ENCODE measurements at places on chromosomes 6 and 20. TPM values are rescaled to one million over a fixed set of nuclear protein-coding genes. Genes with fewer than 3 reads are reported as not detected.
A peak's percentile ranks its signal among the peaks of the same experiment; 100 is the strongest.

The CYP39A1 gene
- 0.26 TPM for total RNA-seq

- no peak for DNase-seq
These were observed 26.8 kb downstream of the JAG1 start for GRCh38 chr20:10646886-10647420.

DNA sequence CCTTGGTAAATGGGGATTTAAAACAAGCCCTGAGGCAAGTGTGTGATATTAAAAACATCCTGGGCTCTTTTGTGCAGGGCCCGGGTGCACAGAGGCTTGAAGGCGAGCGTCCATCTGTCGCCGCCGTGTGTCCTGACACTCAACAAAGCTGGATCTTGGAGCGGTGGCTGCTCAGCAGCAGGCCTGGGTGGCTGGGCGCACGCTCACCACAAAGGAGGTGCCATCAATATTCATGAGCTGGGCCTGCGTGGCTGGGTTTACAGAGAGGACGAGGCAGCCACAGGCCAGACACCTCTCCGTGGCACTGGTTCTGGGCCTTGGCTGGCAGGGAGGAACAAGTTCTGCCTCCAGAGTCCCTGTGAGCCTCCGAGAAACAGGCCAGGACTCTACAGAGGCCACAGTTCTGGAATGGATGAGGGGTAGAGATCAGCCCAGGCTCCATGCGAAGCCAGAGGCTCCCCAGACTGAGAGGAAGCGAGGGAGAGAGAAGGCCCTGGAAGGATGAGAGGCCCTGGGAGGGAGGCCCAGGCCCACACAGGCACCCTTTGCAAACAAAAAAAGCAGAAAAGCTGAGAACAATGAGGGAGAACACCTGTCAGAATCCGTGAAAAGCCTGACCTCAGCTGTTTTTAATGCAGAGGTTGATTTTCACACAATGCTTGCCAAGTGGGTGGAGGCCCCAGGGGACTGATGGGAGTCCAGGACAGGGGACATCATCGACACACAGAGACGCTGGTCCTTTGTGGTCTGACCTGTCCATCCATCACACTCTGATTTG lies 21.9 kb downstream of the BHLHE23 start:
- no peak for DNase-seq

DNA sequence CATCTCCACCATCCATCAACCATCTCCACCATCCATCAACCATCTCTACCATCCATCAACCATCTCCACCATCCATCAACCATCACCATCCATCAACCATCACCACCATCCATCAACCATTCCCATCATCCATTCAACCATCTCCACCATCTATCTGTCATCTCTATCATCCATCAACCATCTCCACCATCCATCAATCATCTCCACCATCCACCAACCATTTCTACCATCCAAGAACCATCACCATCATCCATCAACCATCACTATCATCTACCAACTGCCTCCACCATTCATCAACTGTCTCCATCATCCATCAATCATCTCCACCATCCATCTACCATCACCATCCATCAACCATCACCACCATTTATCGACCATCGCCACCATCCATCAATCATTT lies 78.8 kb upstream of the CDH4 start:
- DNase-seq, result no peak

GRCh38 chr6:170049641-170050561 lies 241.0 kb downstream of the DLL1 start:
- no peak for DNase-seq

DNA sequence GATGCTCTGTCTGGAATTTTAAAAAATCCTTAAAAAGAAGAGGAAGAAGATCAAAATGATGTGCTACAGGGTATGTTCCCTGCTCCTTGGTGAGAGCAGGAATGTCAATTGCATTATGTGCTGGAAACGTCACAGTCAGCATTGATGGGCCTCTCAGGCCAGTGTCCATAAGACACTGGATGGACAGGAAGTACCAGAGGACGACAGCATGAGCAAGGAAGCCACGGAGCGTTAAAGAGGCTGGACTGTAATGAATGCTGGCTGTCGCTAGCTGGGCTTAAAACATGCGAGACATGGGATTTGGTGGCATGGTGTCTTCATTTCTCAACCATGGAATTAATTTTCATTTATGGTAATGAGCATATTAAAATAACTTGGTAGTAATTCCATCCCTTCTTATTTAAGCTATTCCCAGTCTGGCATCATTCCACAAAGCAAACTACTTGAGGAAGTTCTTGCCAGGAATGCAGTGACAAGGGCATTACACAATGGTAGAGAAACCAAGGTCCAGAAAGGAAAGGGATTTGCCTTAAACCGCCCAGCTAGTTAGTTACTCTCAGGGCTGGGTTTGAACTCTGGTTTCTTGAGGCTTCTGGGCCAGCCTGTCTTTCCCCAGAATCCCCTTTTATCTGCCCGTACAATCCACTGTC lies 166.6 kb upstream of the SOX4 start:
- no peak for DNase-seq

The DLL1 gene
- total RNA-seq, result 2.6 TPM

GRCh38 chr6:64145658-64146057 lies 510.1 kb downstream of the PHF3 start:
- no peak for DNase-seq

DNA sequence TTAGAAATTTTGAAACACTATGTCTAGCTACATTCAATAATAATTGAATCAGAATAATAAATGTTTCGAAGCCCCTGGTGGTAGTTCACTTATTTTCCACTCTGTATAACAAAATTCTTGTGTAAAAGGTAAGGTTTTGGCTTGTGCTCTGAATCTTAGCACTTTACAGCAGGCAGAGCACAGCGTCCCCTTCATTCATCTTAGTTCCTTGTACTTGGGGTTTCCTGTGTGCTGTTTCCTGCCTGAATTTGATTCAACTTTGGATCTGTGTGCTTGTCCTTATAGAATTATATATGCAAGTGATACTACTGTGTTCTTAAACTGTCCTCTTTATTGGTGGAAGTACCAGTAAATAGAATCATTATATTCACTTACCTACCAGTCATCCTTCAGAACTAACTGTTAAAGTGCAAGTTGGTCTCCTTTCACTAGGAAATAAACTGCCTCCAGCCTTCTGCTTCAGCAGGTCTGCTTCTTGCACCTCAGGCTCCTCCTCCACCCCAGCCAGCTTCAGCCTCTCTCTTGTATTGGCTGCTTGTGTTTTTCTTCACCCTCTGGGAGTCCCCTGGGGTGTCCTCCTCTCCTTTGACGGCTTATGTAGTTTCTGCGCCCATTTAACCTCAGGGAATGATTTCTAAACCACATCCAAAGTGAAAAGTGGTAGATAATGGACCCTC lies 28.8 kb upstream of the TULP4 start:
- DNase-seq, result no peak

DNA sequence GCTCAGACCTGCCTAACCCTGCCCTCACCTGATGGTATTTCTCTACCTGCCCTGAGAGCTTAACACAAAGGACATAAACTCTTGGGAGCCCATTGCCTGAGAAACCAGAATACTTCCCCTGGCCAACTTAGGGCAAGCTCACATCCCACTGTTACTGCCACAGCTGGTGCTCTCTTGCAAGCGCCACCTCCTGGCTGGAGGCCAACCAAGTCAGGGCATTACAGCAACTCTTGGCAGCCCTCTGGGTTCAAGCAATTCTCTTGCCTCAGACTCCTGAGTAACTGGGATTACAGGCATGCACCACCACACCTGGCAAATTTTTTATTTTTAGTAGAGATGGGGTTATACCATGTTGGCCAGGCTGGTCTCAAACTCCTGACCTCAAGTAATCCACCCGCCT lies 70.1 kb downstream of the HECA start:
- DNase-seq, result no peak

The CABLES2 gene
- total RNA-seq, result 1.5 TPM

The NMBR gene
- not detected for total RNA-seq

DNA sequence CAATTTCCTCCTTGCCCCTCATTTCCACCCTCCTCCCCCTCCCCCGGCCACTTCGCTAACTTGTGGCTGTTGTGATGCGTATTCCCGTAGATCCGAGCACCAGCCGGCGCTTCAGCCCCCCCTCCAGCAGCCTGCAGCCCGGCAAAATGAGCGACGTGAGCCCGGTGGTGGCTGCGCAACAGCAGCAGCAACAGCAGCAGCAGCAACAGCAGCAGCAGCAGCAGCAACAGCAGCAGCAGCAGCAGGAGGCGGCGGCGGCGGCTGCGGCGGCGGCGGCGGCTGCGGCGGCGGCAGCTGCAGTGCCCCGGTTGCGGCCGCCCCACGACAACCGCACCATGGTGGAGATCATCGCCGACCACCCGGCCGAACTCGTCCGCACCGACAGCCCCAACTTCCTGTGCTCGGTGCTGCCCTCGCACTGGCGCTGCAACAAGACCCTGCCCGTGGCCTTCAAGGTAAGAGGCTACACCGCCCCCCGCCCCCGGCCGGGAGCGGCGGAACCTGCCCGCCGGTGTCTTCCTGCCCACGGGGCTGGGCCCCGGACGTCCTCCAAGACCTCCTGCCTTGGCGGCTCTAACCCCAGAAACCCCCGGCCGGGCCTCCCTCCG lies 44.9 kb upstream of the SUPT3H start:
- no peak for DNase-seq

DNA sequence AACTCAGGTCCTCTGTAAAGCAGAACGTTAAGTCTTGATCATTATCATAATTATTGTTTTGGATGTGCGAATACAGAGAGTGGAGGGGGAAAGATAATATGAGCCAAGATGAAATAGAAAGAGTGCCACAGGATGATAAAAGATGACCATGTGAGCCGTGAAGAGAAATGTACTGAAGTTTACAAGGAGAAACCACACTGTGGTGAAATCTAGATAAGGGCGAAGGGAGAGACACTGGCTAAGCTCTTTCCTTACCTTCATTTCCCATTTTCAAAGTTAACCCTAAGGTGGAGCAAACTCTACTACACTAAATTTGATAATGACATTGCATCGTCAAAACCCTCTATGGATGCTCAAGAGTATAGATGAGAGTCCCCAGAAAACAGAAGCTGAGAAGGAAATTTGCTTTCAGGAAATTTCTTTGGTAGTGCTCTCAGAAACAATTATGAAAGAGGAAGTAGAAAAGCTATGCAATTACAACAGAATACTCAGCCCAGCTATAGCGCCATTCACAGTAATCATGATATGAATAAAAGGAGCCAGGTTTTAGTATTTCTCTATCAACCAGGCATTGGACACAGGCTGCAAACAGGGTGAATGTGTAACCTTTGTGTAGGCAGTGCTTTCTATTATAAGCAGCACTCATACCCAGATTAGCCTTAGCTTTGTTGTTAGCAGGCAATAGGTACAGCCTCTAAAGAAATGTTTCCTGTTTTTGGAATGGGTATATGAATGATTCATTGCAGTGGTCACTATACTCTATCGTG lies 1080.7 kb downstream of the GRIK2 start:
- no peak for DNase-seq

- DNase-seq, result no peak
These were observed 859 bp upstream of the ZFP57 start for GRCh38 chr6:29681811-29682210.

The GPR63 gene
- total RNA-seq, result under 0.01 TPM

- DNase-seq, result peak; percentile 59
These were observed 648.7 kb upstream of the FLRT3 start for GRCh38 chr20:14986026-14986655.

The CALHM4 gene
- total RNA-seq, result 0.13 TPM

The PAK5 gene
- total RNA-seq, result under 0.01 TPM

The ADAM33 gene
- total RNA-seq, result under 0.01 TPM

The PLEKHG1 gene
- total RNA-seq, result 19.8 TPM

- DNase-seq, result no peak
These were observed 6.1 kb downstream of the NINL start for GRCh38 chr20:25579081-25579770.

DNA sequence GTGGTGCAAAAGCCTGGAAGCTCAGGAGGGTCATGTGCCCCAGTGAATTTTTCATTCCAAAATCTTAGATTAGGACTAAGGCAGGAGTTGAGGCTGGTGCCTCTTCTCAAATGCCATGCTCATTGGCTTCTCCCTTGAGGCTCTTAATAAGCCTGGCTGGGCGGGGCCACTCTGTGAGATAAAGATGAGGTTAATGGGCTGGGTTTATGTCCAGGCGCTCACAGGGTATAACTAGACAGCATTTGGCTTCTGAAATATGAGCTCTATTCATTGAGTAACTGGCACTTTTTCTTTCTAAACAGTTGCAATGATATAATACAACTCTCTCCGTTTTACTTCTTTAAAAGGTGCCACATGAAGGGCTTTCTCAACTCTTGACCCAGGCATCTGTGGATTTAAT lies 156.3 kb downstream of the SCML4 start:
- DNase-seq, result no peak

DNA sequence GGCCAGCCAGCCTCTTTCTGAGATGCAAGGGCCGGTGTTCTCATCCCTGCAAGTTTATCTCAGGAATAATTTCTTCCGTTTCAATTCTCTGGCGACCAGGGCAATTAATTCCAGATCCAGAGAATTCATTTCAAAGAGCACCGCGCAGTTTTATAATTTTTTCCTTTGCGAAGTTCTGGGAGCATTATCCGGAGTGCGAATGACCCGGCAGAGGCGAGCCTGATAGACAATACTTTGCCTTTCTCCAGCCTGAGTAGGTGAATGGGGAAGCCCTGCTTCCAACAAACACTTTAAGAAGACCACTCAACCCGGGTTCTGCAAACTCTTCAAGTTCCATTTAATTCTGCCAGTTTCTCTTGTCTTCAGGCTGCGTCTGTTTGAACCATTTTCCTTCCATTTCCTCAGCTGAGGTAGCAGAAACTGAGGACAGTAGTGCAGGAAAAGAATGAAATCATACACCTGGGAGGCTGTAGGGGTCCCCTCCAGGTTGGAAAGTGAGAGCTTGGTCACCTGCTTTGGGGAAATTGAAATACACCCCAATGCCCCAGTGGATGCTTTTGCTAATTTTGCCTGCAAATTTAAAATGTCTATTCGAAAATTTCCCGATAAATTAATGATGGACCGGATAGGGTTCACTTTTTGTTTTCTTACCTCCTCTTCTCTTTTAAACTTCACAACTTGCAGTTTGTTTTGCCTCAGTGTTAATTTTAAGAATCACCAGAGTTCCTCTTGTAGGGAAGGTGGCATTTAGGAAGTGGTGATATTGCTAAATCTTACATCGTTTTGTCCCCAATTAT lies 1.1 kb downstream of the VGLL2 start:
- DNase-seq, result no peak
